Activated CD4-positive, alpha-beta T cell treated with anti-CD3 and anti-CD28 coated beads for 4 hours (primary cell): ENCODE measurements at places on chromosomes 2 and 18.
A peak's percentile ranks its signal among the peaks of the same experiment; 100 is the strongest.

- no peak for DNase-seq
Observed at GRCh38 chr2:204401114-204401513, 144.2 kb upstream of the PARD3B start.

DNA sequence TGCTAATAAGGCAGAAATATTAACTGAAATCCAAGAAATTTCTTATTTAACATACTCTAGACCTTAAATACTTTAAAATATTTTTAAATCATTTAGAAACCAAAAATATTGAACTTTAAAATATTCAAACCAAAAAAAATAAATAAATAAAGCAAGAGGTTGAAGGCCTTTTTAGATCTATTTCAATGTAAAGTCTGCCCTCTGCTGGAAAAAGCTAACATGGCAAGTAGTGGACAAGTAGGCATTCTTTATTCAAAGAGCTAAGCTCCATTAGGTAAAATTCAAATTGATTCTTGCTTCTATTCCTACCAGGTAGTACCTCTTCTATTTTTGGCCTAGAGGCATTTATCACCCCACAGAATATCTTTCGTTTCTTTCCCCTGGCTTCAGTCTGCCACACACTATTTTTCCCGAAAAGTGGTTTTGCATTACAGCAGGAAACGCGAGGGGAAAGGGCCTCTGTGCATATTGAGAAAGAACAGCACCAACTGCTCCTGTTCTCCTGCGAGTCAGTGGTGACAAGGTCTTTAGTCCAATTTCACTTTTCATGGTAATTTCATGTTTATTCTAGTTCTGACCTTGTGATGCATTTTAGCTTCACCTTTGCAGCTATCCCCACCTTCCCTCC, 20.4 kb downstream of the IFIH1 start:
- DNase-seq, result peak; percentile 44

GRCh38 chr2:112272669-112273068, 2.7 kb upstream of the ZC3H6 start:
- no peak for DNase-seq

- DNase-seq, result no peak
Observed at GRCh38 chr2:29806461-29806860, 114.9 kb downstream of the ALK start.

DNA sequence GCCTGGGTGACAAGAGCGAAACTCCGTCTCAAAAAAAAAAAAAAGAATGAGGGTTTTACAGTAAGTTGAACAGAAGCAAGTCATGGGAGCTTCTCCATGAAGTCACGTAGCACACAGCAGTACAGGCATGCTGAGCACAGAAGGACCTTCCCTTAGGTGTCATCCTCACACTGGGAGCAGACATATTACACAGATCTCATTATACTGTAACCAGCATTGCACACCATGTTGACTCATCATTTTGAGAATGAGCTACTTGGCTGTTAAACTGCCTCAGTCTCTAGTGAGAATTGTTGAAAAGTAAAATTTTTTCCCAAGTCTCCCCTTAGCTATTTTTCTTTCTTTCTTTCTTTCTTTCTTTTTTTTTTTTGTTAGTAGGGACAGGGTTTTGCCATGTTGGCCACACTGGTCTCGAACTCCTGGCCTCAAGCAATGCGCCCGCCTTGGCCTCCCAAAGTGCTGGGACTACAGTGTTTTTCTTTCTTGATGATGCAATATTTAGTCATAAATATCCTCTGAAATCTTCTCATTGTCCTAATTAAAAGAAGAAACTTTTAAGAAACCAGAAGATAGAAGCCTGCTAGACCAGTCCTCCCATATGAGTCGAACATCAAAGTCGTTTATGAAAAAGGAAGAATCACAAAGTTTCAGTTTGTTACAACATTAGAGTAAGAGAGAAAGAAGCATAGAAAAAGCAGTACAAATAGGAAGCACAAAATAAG, 37.9 kb upstream of the PPP1CB start:
- no peak for DNase-seq

DNA sequence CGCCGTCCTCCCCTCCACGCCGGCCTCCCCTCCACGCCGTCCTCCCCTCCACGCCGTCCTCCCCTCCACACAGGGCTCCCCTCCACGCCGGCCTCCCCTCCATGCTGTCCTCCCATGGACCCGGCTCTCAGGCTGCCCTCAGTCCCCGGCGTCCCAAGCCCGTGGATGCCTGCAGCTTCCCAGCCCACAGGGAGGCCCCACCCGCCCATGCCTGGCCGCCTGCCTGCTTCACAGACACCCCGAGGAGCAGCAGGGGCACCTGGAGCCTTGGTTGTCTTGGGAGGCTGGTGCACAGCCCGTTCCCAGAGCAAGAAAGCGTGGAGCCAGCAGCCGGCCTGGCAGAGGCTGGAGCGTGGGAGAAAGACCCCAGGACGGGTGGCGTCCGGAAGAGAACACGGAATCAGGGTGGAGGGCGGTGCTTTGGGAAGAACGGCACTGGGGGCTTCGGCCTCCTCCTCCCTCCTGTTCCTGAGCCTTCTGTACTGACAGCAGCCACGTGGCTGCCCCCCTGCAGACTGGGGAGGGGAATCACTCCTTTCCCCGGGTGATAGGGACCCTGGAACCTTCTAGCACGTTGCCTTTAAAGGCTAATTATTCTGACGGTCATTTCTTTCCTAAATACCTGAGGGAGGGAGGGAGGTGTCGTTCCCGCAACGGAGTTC, 26.2 kb upstream of the KCNG2 start:
- no peak for DNase-seq

GRCh38 chr18:79496237-79496977, 100.7 kb downstream of the NFATC1 start:
- no peak for DNase-seq

- DNase-seq, result no peak
Observed at GRCh38 chr2:219448776-219449341, 14.2 kb downstream of the SPEG start.

DNA sequence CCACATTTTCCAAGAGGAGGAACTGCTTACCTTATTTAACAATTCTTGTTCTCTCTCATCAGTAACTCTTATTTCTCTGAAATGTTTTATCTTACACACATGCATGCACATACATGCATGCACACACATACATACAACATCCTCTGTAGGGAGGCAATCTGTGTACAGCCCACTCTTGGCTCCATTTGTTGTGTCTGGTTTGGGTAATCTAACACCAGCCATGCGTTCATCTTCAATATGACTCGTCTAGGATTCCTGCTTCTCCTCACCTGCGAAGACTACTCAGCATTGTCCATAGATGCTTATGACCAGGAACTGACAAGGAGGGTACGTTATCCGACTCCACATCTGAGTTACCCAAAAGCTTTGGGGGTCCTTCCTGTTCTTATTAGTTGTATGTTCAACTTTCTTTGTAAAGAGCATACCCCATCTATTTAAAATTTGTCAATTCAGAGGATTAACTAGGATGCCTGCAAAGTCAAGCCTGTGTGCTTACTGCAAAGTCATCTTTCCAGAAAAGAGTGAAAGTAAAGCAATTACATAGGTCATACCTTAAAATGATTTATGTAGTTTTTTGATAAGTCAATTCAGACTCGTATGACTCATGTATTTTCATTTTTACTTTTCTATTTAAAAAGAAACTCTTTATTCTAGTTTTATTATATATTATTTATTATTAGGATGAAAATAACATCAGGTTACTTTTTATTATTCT, 18.2 kb downstream of the LYPD6B start:
- no peak for DNase-seq

DNA sequence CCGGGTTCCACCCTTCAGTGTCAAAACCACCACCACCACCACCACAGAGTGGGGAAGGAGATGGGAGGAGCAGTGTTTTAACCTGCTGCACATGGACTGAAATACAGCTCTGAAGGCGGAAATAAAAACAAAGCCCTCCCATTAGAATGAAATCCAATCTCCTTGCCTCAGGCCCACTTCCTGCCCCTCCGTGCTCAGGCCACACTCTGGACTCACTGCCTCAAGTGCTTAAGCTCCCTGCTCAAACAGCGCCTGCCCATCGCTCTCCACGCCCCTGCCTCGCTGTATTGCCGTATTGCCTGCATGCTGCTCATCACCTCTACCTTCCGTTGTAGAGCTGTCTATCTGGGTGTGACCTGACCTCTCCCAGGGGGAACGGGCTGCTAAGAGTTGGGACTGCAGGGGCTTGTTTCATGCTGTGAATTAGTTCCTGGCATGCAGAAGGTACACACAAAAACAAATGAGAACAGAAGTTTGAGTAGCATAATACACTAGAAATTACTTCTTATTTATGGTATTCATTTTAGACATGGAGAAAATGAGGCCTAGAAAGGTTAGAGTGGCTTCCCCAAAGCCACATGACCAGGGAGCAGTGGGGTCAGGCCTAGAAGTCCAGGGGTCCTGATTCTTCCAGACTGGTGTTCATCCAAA, 31.6 kb upstream of the NEB start:
- no peak for DNase-seq

DNA sequence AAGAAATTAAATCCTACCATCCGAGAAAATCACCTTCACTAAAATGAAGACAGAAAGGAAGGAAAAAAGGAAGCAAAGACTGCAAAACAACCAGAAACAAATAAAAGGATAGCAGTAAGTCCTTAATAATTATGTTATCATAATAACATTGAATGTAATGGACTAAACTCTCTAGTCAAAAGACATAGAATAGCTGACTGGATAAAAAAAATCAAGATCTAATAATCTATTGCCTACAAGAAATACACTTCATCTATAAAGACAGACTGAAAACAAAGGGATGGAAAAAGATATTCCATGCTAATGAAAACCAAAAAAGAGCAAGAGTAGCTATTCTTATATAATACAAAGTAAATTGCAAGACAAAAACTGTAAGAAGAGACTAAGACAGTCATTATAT, 48.5 kb upstream of the SGPP2 start:
- no peak for DNase-seq

DNA sequence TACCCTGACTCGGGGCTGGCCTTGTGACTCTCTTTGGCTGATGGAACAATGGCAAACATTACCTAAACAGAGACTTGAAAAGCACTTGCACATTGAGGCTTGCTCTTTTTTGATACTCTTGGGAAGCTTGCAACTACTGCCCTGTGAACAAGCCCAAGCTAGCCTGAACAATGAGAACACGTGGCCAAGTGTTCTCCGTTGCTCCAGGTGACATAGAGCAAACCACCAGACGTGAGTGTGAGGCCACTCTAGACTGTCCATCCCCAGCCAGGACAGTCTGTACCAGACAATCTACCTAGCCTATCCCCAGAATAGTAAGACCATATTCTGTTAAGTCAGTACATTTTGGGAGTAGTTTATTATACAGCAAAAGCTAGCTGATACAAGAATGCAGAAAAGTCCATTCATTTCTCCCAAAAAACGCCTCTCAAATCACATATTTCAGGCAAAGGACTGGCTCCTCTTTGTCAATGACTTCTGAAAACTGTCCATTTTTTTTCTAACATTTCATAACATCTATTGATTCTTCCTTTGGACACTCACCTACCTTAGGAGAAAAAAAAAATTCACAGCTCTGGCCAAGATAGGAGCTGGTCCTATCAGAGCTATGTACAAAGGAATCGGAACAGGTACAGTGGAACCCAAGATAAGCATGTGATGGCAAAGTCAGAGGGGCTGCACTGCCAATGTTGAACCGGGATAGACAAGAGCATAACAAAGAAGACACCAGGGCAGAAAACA, 142.1 kb upstream of the PKDCC start:
- no peak for DNase-seq
